Type B pancreatic cell (in vitro differentiated cells): ENCODE measurements at places on chromosomes 13 and 19.

- DNase-seq = no peak
- H3K4me1 ChIP-seq = peaks cover 14% of the 10 kb centered on the region
Observed at GRCh38 chr19:10872546-10873107, 1.3 kb downstream of the CARM1 start.

GRCh38 chr13:29522044-29522685, 73.3 kb downstream of the SLC7A1 start:
- no peak overlapping the region for H3K4me3 ChIP-seq
- no peaks in the 10 kb centered on the region for H3K27me3 ChIP-seq
- peaks cover 38% of the 10 kb centered on the region for H3K36me3 ChIP-seq

GRCh38 chr19:37998801-37999308, 91.8 kb downstream of the SIPA1L3 start:
- peak overlapping the region; percentile 26 for H3K27ac ChIP-seq
- H3K4me3 ChIP-seq = no peak overlapping the region
- no peaks in the 10 kb centered on the region for H3K4me1 ChIP-seq
- DNase-seq = no peak
- H3K27me3 ChIP-seq = no peaks in the 10 kb centered on the region

- no peaks in the 10 kb centered on the region for H3K4me1 ChIP-seq
- no peak for DNase-seq
- H3K27me3 ChIP-seq = peaks cover 16% of the 10 kb centered on the region
- H3K4me3 ChIP-seq = no peak overlapping the region
- H3K36me3 ChIP-seq = no peaks in the 10 kb centered on the region
Observed at GRCh38 chr13:97015661-97016350, 21.5 kb upstream of the OXGR1 start.

GRCh38 chr19:13727798-13728197, 36.5 kb upstream of the MRI1 start:
- H3K4me1 ChIP-seq = peaks cover 4% of the 10 kb centered on the region
- peak overlapping the region; percentile 39 for H3K27ac ChIP-seq
- DNase-seq = no peak
- H3K36me3 ChIP-seq = no peaks in the 10 kb centered on the region
- no peak overlapping the region for H3K4me3 ChIP-seq
